Stimulated activated CD8-positive, alpha-beta memory T cell treated with anti-CD3 and anti-CD28 coated beads, Interleukin-7, amount 100 ng/mL, for 1 hour (primary cell): ENCODE measurements at places on chromosomes 1 and 21.

GRCh38 chr1:11314959-11315358, 42.0 kb downstream of the UBIAD1 start:
- no peak for DNase-seq

DNA sequence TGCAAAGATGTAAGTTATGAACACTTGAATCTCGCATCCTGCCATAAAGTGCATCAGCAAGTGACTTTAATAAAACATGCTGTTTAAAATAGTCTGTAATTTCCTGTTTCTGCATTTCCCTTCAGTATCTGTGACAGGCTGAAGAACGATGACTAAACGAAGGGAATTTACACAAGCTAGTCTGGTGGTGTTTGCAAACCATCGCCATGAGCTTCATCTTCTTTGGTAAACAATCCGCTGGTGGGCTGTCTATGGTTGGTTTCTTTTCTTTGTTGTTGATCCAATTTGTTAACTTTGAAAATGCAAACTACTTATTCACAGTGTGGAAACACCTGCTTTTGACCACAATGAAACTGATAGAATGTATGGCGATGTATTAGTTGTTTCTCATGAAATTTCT, 13.9 kb downstream of the SERTAD4 start:
- no peak for DNase-seq

DNA sequence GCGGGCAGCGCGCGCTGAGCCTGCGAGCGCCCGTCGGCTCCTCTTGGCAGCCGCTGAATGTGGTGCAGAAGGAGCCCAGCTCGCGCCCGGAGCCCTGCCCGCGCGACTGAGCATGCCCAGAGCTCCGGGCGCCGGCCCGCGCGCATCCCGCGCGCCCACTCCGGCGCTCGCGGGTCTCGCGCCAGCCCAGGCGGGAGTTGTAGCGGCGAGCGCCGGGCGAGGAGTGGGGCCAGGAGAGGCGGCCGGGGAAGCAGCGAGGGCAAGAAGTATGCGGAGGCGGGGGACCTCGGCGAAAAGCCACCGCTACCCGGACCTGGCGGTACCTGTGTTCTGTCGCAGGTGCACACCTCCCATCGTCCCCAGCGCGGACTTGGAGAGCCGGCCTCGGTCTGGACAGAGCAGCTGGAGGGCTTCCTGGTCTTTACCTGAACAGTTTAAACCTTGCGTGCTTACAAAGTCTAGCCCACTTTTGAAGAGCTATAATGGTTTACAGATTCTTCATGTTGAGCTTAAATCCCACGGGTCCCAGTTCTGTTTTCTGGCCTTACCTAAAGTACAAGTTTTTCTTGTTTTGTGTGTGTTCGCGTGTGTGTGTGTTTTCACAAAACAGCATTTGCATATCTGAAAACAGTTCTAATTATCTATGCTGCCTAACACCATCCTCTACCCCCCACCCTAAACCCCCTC, at the start of gene DDAH1:
DDAH1 (minus strand) TSS at position 61 of the 687 bp plus-strand sequence. CDS start 114 bp downstream, outside the sequence.
- DNase-seq, result no peak

DNA sequence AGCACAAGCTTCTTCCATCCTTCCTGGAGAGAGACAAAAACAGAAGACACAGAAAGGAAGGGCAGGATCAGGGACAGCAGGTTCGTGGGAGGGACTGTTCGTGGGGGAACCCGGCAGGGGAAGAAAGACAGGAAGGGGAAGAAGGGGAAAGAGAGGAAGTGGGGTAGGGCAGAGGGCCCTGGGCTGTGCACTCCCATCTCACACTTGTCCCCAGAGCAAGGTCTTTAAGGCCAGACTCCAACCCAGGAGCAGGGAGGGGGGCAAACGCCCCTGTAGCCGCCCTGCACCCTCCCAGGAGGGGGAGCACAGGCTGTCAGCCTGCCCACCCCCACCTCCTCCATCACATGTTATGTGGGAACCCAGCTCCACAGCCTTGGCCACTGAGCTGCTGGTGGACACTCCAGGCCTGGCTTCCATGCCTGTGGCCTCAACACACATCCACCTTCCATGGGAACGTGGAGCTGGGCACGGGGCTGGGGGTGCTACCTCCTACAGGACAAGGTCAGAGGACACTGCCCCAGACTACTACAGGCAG, 9.3 kb downstream of the SLC19A1 start:
- DNase-seq, result no peak

DNA sequence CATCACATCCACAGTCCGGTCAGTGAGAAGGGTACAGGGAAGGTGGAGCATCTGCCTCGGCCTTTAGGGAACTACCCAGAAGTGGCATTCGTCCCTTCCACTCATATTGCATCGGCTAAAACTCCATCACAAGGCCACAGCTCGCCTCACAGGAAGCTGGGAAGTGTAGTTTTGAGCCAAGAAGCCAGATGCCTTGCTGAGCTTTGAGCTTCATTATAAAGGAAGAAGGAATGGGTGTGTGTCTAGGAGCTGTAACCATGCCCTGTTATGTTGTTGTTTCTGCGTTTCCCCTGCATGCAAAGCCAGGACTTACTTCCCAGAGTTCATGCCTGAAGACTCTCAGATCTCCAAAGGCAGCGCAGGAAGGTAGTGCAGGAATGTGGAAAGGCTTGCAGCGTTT, 61.1 kb downstream of the OPTC start:
- DNase-seq, result no peak

- DNase-seq, result no peak
Measured at GRCh38 chr1:20087668-20088067, 17.7 kb downstream of the PLA2G5 start.

GRCh38 chr21:35086357-35086756, 37.3 kb upstream of the RUNX1 start:
- no peak for DNase-seq

GRCh38 chr1:53117836-53118235, 24.6 kb downstream of the SLC1A7 start:
- DNase-seq, result no peak

DNA sequence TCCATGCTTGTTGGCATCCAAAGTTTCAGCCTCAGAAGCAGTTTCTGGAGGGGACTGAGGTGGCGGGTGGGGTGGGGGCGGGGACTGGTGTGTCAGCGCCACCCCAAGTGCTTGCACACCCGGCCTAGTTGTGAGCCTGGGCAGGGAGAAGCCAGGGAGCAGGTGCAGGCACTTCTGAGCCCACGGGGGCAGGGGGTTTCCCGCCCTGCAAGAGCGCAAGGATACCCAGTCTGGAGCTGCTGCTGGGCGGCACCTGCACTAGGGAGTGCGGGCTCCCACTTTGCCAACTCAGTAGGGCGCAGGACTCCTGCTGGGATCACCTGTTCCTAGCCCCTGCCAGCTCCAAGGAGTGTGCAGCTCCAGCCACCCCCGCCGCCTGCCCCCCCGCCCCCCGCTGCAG, 33.5 kb downstream of the MAGI3 start:
- DNase-seq, result no peak

DNA sequence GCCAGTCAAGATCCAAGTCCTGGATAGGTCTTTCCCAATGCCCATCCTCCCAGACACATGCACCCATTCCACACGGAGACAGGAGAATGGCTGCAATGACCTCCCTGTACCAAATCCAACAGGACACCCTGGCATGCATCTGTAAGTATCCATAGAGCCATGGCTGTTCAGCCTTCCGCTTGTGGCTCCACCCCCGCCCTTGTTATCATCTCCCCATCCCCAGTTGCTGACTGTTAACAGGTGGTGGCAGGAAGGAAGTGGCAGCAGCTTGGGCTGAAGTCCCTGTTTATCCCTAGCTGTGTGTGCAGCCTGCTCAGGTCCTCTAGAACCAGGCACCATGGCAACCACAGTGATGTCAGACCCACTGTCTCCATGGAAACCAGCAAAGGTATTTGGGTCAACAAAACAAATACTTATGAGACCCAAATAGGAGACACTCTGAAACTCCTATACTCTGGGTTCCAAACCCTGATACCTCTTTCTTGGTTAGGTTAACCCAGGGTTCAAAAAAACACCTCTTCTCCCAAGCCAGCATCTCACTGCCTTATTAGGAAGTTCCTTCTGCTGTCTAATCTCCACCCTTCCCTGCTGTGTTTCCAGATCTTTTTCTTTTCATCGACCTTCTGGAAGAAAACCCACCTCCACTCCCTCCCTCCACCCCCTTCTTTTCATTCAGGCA, 721 bp downstream of the PBXIP1 start:
- DNase-seq, result peak; percentile 67

GRCh38 chr1:167305706-167306277, 85.1 kb downstream of the POU2F1 start:
- DNase-seq, result no peak

GRCh38 chr1:1240822-1241587, 5.5 kb downstream of the C1QTNF12 start:
- DNase-seq, result no peak

- DNase-seq, result no peak
Measured at GRCh38 chr1:108072776-108073175, 107.8 kb upstream of the VAV3 start.

- DNase-seq, result no peak
Measured at GRCh38 chr1:184854036-184854435, 99.4 kb upstream of the EDEM3 start.

- no peak for DNase-seq
Measured at GRCh38 chr1:12047120-12047876, 15.8 kb upstream of the TNFRSF8 start.

- DNase-seq, result no peak
Measured at GRCh38 chr1:203464226-203464625, 11.4 kb upstream of the PRELP start.

GRCh38 chr1:118871582-118872171, 116.5 kb downstream of the TBX15 start:
- no peak for DNase-seq

GRCh38 chr1:222728746-222729145, 8.3 kb upstream of the FAM177B start:
- DNase-seq, result no peak

GRCh38 chr1:164256456-164256855, 302.5 kb upstream of the PBX1 start:
- no peak for DNase-seq

GRCh38 chr1:115123116-115123515, 33.8 kb upstream of the TSPAN2 start:
- no peak for DNase-seq

- DNase-seq, result no peak
Measured at GRCh38 chr1:97308131-97308530, 586.5 kb downstream of the PTBP2 start.

- DNase-seq, result no peak
Measured at GRCh38 chr1:44684525-44684924, 10.0 kb downstream of the ARMH1 start.

DNA sequence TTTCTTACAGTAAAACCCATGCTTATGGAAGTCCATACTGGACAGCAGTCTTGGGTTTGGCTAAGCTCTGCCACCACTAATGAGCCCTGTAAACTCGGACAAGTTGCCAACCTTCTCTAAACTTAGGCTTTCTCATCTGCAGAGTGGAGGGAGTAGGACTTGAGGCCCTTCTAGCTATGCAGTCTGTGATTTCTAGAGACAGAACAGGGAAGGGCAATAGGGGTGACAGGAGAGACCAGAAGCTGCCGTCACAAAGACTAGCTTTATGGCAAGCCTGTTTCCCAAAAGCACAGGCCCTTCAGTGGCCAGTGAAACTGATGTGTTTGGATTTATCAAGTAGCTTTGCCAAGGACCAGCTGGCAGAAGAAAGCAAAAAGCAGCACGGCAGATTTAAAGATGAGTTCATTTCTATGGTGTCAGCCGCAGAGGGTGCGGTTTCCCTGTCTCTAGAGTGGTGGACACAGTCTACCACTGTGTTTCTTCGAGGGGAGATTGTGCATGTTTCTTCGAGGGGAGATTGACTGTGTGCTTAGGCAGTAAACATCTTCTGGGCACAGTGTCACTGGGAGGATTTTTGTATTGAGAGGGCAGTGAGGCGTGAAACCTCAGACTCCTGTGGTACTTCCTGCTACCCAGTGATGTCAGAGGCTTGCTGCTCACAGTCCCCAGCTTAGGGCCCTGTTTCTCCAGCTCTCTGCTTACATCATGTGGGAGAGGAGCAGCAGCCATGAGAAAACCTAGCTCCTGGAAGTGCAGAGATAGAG, 119.0 kb downstream of the ROR1 start:
- no peak for DNase-seq

DNA sequence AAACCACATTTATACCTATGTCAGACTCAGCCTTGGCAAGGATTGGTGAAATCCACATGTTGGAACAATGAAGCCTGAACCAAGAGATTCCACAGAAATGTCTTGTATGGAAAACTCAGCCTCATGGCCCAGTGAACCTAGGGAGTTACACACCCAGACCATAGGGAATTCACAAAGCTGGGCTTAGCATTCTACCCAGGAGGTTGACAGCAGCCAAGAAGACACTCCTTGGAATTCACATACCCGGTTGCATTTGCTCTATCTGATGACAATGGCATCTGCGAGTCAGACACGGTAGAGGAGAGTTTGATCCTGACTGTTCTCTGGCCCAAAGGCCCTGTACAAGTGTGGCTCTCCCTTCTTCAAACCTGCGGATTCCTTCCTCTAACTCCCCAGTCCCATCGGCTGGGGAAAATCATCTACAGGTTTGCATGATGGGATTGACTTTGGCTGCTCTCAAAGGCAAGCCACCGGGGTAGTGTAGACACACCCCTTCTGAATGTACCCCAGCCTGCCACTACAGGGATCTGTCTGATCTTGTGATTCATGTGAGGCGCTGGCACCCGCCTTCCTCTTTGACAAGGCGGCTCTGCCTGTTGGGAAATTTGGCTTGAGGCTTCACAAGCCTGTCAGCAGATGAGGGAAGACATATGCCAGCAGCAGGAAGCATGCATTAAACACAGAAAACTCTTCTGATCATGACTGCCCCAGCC, 297.3 kb upstream of the KAZN start:
- no peak for DNase-seq

DNA sequence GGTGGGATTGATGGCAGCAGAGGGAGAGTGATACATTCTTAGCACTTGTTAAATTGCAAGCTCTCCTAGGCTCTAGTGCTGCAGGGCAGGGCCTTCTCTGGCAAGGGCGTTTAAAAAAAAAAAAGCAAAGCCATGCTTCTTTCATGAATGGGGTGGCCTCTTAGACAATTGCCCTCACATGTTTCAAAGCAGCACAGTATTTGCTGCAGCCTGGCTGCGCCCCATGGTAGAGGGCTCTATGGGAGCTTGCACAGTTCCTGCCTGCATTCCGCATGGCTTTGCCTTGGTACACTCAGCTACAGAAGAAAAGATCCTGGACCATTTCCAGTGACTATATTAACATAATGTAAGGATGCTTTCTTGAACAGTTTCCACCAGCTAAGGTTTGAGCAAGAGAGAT, 267.2 kb downstream of the ZNF648 start:
- DNase-seq, result no peak

GRCh38 chr1:167683226-167683625, 38.6 kb upstream of the MPZL1 start:
- DNase-seq, result no peak

DNA sequence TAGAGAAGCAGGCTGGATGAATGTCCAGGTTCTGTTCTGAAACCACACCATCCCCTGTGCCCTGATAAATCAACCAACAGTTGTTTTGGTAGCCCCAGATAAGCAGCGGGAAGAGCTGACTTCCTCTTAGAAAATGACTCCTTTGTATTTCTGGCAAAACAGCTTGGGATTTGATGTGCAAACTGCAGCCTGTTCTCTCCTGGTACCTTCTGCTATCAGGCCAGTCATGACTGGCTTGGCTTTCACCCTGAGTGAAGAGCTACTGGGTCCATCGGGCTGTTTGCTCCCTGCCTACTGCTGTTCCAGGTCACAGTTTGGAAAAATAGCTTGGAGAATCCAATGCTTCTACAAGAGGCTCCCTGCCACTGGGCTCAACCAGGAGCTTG, 116.8 kb downstream of the DTL start:
- DNase-seq, result no peak

GRCh38 chr1:179036844-179037465, 11.3 kb downstream of the FAM20B start:
- DNase-seq, result no peak

- no peak for DNase-seq
Measured at GRCh38 chr21:46080171-46081021, 17.5 kb upstream of the COL6A2 start.
